ENCODE measurements at places on chromosomes 1 and 21.

GRCh38 chr1:221217029-221217428, 337.8 kb downstream of the HLX start:
- H3K4me1 ChIP-seq: no peaks in the 10 kb centered on the region
- H3K36me3 ChIP-seq: no peaks in the 10 kb centered on the region

- no peak overlapping the region for H3K4me3 ChIP-seq
- no peak for DNase-seq
- H3K27me3 ChIP-seq: no peaks in the 10 kb centered on the region
- H3K4me1 ChIP-seq: no peaks in the 10 kb centered on the region
- no peak overlapping the region for H3K27ac ChIP-seq
- no peaks in the 10 kb centered on the region for H3K36me3 ChIP-seq
Measured at GRCh38 chr1:170247751-170248521, 102.2 kb downstream of the NTMT2 start.

DNA sequence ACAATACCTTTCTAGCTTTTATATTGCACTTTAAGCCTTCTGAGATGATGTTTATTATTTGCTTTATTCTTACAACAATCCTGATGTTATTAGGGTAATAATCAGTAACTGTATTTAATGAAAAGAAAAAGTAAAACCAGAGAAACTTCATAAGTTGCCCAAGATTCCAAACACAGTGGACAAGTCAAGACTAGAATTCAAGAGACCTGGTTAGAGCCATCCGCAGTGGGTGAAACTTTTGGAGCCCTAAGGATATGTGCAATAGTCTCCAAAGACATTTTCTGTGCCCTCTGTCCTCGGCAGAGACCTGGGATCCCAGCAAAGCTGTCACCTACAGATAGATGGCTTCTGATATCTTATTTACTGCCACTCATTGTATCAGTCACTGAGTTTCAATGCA, 106.8 kb upstream of the DPT start:
- no peak overlapping the region for H3K4me3 ChIP-seq
- H3K36me3 ChIP-seq: no peaks in the 10 kb centered on the region
- H3K27ac ChIP-seq: peak overlapping the region; percentile 82
- no peak for DNase-seq
- H3K27me3 ChIP-seq: no peaks in the 10 kb centered on the region
- H3K4me1 ChIP-seq: peaks cover 31% of the 10 kb centered on the region

DNA sequence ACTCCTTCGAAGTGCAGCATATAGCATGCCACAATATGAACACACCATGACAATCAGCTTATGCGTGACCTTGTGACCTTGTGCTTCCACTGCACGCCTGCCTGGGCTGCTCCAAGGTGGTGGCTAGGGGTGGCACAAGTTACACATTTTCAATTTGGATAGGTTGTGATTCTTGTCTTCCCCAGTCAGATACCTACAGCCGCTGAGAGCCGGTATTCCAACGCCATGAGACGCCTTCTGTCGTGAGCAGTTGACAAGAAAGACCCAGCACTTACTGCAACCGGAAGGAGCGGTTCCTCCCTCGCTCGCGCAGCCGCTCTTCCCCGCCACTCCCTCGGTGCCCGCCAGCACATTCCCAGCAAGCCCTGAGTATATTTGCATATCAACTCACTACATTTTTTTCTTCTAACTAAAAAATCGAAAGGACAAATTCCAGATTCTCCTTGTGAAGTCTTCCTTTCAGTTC, 359 bp upstream of the RNU11 start:
- no peaks in the 10 kb centered on the region for H3K27me3 ChIP-seq
- no peak overlapping the region for H3K4me3 ChIP-seq
- H3K4me1 ChIP-seq: peaks cover 30% of the 10 kb centered on the region
- H3K27ac ChIP-seq: peak overlapping the region; percentile 97
- peak; percentile 93 for DNase-seq
- no peaks in the 10 kb centered on the region for H3K36me3 ChIP-seq

- H3K27ac ChIP-seq: no peak overlapping the region
- H3K27me3 ChIP-seq: no peaks in the 10 kb centered on the region
- DNase-seq: no peak
- H3K4me3 ChIP-seq: no peak overlapping the region
- H3K4me1 ChIP-seq: no peaks in the 10 kb centered on the region
Measured at GRCh38 chr21:21028275-21028820, 30.1 kb downstream of the NCAM2 start.

DNA sequence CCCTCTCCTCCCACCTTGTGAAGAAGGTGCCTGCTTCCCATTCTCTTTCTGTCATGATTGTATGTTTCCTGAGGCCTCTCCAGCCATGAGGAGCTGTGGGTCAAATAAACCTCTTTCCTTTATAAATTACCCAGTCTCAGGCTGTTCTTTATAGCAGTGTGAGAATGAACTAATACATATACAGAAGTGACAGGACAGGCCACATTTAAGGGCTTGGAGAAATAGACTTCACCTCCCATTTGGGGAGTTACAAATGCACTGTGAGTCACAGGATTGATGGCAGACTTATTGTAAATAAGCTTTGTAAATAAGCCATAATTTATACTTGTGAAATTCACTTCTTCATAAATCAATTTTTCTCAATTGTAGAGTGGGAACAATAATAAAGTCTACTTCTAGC, 543.3 kb downstream of the LRRIQ3 start:
- no peak for DNase-seq
- no peak overlapping the region for H3K4me3 ChIP-seq
- no peaks in the 10 kb centered on the region for H3K36me3 ChIP-seq

DNA sequence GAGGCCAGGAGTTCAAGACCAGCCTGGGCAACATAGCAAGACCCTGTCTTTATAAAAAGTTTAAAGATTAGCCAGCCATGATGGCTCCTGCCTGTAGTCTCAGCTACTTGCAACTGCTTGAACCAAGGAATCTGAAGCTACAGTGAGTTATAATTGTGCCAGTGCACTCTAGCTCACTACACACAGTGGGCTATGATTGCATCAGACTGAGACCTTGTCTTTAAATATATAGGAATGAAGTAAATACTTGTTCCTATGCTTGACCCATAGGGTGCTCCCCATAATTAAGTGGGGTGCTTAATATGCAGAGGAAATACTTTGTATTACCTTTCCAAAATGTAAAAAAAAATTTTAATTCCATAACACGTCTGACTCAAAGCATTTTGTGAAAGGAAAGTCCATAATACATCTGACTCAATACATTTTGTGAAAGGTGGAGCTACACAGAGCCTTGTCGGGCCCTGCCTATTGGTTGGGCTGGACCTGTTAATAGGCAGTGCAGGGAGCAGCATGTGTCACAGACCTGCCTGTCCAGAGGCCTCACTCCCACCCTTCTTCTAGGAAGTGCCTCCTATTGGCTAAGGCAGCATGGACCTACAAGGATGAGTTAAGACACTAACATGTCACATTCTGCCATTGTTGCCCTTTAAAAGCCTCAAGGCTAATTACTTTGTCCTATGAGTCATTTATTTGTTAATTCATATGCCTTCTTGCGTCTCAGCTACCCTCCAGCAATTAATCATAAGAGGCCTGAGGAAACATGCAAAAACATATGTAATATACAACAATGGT, 33.6 kb downstream of the CD58 start:
- no peaks in the 10 kb centered on the region for H3K4me1 ChIP-seq
- no peaks in the 10 kb centered on the region for H3K36me3 ChIP-seq
- no peaks in the 10 kb centered on the region for H3K27me3 ChIP-seq
- H3K27ac ChIP-seq: no peak overlapping the region

- H3K27ac ChIP-seq: no peak overlapping the region
- H3K4me3 ChIP-seq: no peak overlapping the region
- DNase-seq: no peak
- H3K36me3 ChIP-seq: no peaks in the 10 kb centered on the region
- H3K27me3 ChIP-seq: no peaks in the 10 kb centered on the region
Measured at GRCh38 chr1:87220993-87221392, 107.7 kb upstream of the LMO4 start.

DNA sequence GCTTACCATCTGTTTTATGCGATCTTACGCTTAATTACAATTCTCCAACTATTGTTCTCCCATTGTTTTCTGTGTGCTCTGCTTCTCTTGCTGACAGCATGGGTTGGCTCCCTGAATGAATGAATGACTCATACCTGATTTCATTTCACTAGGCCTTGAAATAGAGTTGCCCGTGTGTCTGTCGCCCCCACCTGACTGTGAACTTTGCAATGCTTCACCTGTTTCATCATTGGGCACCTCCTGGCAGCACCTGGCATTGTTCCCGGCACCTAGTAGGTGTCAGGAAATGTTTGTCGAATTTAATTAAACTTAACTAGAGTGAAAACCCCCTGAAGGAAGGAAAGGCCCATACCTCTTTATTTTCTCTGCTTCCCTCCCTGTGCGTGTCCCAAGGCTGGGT, 120.5 kb upstream of the KLHDC7A start:
- H3K4me1 ChIP-seq: no peaks in the 10 kb centered on the region
- no peak for DNase-seq
- no peak overlapping the region for H3K27ac ChIP-seq
- H3K4me3 ChIP-seq: no peak overlapping the region
- no peaks in the 10 kb centered on the region for H3K27me3 ChIP-seq

DNA sequence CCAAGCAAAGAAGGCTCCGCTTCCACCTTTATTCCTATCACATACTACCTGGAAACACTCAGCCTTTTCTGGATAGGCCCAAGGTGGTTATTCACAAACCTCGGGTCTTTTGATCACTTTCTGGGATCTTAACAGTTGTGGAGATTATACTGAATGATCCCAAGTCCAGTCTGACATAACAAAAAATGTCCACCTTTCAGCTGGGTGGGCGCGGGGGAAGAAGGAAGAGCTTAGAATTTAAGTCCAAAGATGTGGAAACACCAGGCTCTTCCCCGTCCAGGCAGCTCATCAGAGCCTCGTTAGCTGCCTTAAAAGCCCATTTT, 338 bp upstream of the C1orf53 start:
- H3K27ac ChIP-seq: peak overlapping the region; percentile 93
- no peak for DNase-seq
- H3K36me3 ChIP-seq: no peaks in the 10 kb centered on the region
- peak overlapping the region; percentile 61 for H3K4me3 ChIP-seq

DNA sequence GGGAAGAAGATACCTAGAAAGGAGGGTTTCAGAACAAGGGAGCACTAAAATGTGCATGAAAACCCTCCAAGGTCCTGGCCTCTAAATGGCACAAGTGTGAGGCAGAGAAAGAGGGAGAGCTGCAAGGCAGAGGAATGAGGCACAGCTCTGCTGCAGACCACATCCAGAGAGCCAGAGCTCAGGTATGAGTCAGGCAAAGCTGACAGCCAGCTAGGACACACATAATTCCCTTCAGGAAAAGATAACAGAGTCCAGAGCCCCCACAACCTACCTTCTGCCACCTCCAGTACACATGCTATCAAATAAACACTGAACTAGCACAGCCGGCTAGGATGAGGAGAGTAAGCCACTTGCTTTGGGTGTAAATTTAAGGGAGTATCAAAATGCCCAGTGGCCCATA, 62.2 kb downstream of the HSF2BP start:
- no peak overlapping the region for H3K4me3 ChIP-seq
- H3K4me1 ChIP-seq: no peaks in the 10 kb centered on the region
- DNase-seq: no peak
- no peaks in the 10 kb centered on the region for H3K36me3 ChIP-seq
- no peak overlapping the region for H3K27ac ChIP-seq

- H3K36me3 ChIP-seq: no peaks in the 10 kb centered on the region
- H3K4me1 ChIP-seq: peaks cover 23% of the 10 kb centered on the region
- no peaks in the 10 kb centered on the region for H3K27me3 ChIP-seq
- no peak overlapping the region for H3K4me3 ChIP-seq
- H3K27ac ChIP-seq: no peak overlapping the region
Measured at GRCh38 chr1:101004670-101005069, 20.9 kb downstream of the DPH5 start.
